ENCODE measurements at places on chromosomes 12 and 14.

DNA sequence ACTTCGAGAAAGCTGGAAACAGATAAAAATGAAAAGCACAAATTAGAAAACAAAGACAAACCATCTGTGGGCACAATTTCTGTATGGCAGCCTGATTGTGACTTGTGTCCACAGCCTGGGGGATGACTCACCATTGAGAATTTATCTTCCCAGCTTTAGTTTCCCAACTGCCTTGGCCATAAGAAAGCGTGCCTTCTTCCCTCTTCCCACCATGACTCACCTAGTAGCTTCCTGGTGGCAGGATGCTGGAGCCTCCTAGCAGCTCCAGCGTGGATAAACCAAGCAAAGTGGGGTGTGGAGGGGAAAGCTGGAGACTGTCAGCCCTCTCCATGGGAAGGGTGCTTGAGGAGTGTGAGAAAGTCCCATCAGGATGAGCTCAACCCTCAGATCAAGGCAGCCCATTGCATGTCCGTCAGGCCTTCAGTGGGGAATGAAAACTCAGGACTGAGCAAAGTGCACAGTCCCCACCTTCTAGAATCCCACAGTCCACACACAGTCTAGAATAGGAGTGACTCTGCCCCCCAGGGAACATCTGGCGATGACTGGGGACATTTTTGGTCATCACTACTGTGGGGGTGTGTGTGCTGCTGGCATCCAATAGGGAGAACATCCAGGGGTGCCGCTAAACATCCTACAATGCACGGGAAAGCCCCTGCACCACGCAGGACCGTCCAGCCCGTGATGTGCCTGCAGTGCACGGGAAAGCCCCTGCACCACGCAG lies 22.4 kb upstream of the SERPINA6 start:
- no peak for DNase-seq

DNA sequence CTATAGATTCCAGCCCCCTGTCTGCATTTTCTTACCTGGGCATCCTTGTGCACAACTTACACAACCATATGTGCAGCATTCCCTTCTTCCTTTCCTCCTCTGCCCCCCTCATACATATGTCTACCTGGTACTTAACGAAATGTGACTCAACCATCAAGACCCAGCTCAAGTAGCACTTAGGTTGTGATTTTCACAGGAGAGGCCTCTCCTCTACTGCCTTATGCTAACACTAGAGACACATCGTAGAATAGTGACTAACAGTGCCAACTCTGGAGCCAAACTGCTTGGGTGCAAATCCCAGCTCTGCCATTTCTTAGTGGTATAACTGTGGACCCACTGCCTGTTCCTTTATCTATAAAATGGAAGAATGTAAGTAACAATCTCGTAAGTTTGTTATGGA lies 24.1 kb upstream of the PLEKHA5 start:
- DNase-seq = no peak

GRCh38 chr12:58202933-58203718 lies 261.8 kb downstream of the ATP23 start:
- no peak for DNase-seq

DNA sequence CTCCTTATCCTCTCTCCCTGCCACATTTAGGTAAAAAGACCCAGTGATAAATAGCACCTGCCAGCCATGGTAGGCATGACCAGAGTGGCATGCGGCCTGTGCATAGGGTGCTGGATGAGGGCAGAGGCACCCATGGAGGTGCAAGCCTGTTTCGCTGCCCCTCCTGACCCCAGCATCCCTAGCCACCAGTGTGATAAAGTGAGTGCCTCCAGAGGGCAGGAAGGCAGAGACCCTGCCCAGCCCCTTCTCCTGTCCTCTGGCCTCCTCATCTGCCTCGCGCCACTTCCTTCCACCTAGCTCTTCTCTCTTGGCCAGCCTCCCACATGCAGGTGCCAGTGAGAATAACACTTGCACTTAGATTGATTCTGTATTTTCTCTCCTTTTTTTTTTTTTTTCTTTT lies 108.3 kb upstream of the FUT8 start:
- DNase-seq = peak; percentile 29

DNA sequence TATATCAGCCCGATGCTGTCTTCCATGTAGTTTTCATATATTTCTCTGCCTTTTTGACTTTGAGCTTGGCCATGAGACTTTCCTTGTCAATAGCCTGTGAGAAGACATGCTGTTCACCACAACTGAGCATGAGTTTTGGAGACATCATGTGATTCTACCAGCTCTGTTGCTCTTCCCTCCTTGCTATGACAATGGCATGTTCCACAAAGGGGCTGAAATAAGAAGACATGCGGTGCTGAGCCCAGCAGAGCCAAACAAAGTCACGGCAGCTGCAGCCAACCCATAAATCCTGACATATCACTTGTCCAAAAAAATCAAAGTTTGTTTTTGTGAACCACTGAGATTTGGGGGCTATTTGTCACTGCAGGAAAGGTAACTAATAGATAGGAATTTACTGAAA lies 343.4 kb upstream of the KITLG start:
- DNase-seq = no peak
